ENCODE measurements at places on chromosomes 7 and 10. TPM values are rescaled to one million over a fixed set of nuclear protein-coding genes. Genes with fewer than 3 reads are reported as not detected.
A peak's percentile ranks its signal among the peaks of the same experiment; 100 is the strongest.

- no peak for DNase-seq
Observed at GRCh38 chr10:8534096-8534495, 479.6 kb downstream of the GATA3 start.

DNA sequence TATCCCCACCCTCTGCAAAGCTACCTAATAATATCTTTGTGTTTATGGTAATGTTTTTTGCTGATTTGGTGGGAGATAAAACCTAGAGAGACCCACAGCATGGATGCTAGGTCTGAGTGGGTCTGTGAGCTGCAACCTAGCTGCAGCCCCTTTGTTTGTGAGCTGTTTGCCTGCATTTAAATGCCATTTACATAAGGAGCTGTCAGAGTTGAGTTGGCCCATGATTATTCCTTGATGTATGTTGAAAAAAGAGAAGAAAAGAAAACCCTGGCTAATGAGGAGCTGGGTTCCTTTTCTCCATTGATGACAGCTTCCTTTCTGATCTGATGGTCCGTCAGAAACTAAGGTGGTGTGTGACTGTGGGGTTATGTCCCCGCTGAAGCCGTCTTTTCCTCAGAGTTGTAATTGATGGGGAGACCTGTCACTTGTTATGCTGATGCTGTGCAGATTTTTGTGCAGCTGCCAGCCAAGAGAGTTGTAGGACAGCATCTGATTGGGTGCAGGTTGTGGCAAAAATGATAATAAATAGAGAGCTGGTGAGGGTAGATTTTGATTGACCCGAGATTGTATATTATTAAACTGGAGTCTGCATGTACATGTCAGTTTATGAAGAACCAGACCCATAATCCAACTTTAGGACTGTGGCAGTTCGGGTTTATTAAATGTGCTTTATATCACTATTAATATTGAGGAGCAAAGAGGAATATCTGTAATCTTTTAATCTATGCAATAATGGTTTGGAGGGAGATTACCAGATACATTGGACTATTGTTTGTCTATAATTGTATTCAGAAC, 219.8 kb downstream of the AUTS2 start:
- DNase-seq = no peak

DNA sequence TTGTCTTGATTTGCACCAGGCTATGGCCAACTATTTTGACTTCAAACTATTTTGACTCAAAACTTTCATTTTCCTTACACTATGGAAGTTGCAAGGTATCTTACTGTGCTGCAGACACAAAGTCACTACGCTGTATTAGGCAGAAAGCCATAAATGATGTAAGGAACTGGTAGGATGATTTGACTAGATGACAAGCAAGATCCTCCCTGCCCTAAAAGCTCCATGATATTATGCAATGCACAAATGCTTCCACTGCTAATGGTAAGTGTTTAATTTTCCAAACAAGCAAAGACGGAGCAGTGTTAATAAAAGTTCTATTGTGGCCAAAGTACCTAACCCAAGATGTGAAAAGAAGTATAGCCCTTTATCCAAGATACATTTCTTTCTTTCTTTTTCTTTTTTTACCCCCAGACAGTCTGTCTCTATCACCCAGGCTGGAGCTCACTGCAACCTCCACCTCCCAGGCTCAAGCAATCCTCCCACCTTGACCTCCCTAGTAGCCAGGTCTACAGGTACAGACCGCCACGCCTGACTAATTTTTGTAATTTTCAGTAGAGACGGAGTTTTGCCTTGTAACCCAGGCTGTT, 98.2 kb downstream of the ANK3 start:
- DNase-seq = no peak

DNA sequence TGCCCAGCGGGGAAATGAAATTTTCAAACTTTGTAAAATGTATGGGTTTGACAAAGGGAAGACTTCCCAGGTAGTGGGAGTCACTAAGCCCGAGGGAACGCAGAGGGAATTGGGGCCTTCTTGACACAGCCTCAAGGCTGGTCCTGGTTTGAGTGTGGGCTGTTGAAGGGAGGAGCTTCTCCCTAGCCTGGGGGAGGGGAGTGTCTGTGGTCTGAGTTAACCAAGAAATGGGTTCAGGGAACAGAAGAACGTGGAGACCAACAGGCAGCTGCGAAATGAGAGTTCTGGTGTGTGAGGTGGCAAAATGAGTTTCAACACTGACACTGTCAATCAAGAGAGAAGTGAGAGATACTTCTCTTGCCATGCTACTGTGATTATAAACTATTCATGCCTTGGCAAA, 32.7 kb upstream of the BAMBI start:
- no peak for DNase-seq

DNA sequence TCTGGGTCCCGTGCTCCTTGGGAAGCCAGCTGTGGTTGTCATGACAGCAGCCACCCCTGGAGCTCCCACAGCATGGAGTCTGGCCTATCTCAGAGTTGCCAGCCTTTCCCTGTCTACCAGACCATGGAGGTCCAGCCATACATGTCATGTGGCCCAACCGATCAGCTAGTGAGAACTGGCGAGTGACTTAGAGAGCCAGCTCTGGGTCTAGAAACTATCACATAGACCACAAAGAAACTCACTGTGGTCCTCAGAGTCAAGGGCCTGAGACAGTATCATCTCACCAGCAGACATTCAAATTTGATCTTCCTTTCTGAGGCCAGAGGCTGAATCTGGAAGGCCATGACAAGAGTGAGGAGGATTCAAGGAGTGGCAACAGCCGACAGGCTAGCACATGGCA, 223.3 kb upstream of the GPR26 start:
- DNase-seq = no peak

GRCh38 chr7:152335900-152336571, 99.8 kb downstream of the KMT2C start:
- DNase-seq = no peak

- DNase-seq = no peak
Observed at GRCh38 chr10:123134343-123134914, 1.3 kb upstream of the HMX3 start.

DNA sequence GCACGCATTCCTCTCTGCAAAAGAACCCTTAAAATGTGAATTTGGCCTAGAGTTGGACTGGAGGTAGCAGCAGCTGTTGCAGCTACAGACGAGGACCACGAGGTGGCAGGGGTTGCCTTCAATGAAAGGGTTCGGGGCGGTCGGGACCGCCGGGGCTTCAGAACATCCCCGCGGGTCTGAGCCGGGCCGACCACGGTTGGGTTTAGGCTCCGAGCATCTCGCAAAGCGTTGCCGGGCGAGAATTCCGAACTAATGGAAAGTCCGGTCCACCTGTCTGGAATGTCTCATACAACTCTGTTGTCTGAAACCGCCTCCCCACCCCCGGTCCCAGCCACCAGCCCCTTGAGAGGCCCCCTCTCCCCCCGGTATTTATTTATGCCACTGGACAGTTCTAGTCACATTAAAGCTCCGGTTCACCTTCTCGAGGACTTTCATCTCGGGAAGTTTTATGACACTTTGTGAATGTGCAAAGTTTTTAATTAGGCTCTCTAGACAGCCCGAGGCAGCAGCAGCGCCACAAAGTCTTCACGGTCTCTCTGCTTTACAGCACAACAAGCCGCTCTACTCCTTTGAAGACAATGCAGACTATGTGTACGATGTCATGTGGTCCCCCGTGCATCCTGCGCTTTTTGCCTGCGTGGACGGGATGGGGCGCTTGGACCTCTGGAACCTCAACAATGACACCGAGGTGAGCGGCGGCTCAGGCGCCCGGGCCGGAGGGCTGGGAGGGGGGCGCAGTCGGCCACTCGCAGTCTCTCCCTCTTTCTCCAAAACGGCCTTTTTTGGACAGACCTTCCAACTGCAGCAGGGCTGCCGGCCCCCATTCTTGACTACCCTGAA, 246.2 kb downstream of the SLC25A13 start:
- peak; percentile 68 for DNase-seq

DNA sequence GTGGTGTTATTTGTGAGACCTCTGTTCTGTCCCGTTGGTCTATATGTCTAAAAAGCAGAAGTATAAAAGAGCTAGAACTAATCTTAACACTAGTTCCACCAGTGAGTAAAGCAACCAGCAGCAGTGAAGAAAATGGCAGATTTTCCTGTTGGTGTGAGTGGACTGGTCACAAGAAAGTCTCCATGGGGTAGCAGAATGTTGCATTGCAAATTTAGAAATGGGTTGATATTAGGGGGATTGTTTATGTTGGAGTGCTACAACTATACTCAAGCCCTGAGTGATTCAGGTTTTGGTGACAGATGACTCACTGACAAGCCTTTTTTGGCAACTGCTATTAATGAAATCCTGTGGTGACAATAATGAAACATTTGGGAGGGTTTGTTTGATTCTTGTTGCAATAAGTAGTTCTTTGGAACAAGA, 5.6 kb downstream of the AVL9 start:
- no peak for DNase-seq

- no peak for DNase-seq
Observed at GRCh38 chr10:32229170-32229569, 117.8 kb downstream of the EPC1 start.

The MYO3A gene
- not detected for total RNA-seq

The SH2D4B gene
- not detected for total RNA-seq

The BLNK gene
- total RNA-seq = 1.2 TPM
